ENCODE measurements at places on chromosomes 1 and 21. TPM values are rescaled to one million over a fixed set of nuclear protein-coding genes. Genes with fewer than 3 reads are reported as not detected.
A peak's percentile ranks its signal among the peaks of the same experiment; 100 is the strongest.

GRCh38 chr1:224995602-224996001 lies 66.1 kb downstream of the DNAH14 start:
- no peak for DNase-seq

DNA sequence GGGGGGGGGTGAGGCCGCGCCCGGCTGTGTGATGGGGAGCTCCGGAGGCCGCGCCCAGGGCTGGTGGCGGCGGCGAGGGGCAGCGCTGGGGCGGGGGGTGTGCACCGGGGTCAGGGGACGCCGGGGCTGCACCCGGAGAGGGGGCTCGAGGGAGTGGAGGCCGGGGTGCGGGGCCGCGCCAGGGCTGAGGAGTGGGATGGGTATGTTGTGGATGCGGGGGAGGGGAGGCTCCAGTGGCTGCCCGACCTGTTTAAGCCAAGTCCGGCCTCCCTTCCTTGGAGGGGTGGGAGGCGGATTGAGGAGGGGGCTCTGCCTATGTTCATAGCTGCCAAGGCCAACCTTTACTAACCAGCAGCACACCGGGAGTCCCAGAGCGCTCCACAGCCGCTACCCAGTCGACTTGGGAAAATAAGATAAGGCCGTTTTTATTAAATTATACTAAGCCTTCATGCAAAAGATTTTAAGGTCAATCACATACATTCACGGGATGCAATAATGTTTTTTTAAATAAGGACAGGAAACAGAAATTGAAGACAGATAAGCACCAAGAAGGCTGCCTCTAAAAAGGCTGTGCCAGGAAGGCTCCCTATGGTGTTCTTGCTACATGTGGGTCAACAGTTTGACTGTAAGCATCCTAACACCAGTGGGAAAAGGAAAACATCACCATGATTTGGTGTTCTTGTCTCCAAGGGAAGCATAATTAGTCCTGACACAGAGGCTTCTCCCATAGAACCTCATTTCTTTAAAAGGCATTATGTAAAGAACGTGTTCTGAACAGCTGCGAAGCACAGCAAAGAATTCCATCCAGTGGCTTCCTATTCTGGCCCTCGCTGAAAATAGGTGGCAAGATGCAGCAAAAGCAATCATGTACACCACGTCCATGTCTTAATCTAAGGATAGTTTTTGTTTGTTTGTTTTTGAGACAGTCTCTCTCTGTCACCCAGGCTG lies 626 bp upstream of the HLCS start:
- DNase-seq, result no peak

- DNase-seq, result no peak
Measured at GRCh38 chr1:210910020-210910575, 223.8 kb downstream of the KCNH1 start.

NBPF20 gene
- 0.12 TPM for polyA plus RNA-seq

BACE2 gene
- 2.9 TPM for polyA plus RNA-seq

- peak; percentile 12 for DNase-seq
Measured at GRCh38 chr1:29237129-29237821, 953 bp downstream of the PTPRU start.

GRCh38 chr1:206895837-206896242 lies 1.4 kb upstream of the IL24 start:
- DNase-seq, result no peak

DNA sequence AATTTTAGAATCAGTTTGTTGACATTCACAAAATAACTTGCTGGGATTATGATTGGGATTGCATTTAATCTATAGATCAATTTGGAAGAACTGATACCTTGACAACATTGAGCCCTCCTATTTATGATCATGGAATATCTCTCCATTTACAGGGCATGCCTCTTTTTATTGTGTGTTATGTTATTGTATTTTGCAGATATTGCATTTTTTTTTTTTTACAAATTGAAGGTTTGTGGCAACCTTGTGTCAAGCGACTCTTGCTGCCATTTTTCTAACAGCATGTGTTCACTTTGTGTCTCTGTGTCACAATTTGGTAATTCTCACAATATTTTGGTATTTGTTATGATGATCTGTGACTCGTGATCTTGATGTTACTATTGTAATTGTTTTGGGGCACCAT lies 46.3 kb downstream of the EDARADD start:
- no peak for DNase-seq

DNA sequence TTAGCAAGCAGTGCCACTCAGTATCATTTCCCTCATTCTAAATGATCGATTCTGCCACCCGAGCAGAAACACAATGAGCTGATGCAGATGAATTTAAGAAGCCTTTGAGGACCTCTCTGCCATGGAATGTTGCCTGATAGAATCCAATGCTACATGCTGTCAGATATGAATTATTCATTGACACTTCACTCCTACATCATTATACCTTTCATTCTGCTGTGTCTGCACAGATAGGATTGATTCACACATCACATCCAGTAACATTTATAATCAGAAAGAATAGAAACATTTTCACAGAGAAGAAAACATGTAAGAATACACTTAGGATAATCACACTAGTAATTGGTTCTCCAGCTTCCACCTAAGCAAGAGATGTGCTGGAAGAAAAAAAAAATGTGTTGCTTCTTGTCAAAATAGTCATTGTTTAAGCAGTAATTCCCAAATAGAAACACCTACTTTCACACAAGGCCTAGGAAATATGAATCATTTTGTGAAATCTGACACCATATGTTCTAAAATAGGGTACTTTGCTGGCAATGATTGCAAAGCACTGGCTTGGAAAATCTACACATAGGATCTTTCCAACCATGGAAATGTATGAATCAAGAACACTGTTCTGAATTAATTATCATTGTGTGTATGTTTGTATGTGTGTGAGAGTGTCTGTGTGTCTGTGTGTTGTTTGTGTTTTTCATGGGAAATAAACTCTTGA lies 110.1 kb downstream of the GRIK1 start:
- no peak for DNase-seq

GRCh38 chr1:155038602-155039307 lies 5.1 kb downstream of the DCST1 start:
- DNase-seq, result no peak

- no peak for DNase-seq
Measured at GRCh38 chr1:109198043-109198695, 15.5 kb upstream of the SARS1 start.

All from naive thymus-derived CD8-positive, alpha-beta T cell (primary cell).